ENCODE measurements at places on chromosomes 12 and 14.

DNA sequence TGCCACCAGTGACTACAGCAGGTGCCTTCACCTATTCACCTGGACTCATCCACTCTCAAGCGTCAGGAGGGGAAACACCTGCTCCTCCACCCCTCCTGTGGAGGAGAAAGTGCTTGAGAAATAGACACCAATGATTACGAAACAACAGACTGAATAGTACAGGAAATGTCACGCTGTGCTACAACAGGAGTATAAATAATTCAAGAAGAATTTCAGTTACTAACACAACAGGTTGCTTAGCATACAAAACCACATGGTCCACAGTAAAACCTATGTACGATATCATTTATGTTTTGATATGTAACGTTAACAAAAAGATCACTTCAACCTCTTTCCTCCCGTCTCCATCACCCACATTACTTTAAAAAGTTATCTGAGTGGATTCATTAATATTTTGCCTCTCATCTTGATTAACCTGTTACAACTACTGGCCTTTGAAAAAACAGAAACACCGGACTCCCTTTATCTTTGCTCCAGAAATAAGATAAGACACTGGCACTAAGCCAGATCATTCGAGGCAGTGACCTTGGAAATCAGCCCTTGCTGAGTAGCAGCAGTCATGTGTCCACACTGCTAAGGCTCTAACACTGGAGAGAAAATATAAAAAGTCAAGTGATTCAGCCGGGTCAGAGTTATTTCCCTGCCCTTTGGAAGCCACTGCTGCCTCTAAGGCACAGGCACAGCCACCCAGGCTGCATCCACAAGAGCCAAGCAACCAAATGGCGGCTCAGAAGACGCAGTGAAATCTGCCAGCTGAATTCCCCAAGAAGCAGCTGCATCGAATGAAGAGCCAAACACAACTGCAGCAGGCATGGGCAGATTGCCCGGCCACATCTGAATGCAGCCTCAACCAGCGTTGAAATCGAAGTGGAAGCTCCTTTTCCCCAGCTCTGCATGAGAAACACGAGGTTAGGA lies 40.9 kb downstream of the NT5DC3 start:
- no peak for DNase-seq

- DNase-seq, result no peak
Measured at GRCh38 chr12:24742378-24742777, 206.5 kb downstream of the BCAT1 start.

DNA sequence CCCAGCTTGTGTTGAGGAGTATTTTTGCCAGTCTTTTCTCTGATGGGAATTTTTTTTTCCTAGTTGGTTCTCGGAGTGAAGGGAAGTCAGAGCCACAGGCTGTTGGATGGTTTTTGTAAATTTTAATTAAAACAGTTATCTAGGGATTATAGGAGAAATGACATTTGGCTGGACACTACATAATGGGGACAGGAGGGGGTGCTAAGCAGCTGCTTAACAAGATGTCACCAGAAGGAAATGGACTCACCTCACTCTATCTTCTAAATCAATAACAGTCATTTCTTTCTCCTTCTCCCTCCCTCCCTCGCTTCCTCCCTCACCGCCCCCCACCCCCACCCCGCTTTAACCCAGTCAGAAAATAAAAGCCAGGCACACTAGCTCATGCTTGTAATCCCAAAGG lies 93.4 kb upstream of the TMEM233 start:
- no peak for DNase-seq

GRCh38 chr12:28063355-28063880 lies 90.9 kb upstream of the PTHLH start:
- DNase-seq, result no peak

DNA sequence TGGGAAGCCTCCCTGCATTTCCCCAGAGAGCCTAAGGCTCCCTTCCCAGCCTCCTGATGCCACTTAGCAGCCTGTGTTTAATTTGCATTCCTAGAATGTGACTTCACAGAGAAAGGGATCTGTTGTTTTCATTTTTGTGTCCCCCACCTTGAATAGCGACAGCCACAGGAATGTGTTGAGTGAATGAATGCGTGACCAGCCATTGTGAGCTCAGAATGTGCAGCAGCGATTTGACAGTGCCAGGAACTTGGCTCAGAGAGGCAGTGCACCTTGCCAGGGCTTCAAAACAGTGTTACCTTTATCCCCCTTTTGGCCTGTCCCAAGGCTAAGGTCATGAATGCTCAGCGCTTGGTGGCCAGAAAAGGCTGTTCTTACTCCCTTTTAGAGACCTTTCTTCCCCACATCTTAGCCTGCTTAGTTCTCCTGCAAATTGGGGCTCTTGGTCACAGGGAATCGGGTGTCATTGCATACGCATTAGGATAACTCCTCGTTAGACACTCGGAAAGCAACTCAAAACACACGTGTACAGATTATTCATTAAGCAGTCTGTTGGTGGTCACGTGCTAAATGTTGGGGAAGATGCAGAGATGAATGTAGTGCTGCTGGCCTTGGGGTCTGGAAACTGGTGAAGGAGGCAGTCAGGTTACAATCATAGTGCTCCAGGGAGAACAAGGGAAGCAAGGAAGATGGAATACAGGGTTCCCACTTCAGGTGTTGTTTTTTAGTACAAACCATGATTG lies 9.8 kb downstream of the NTF3 start:
- DNase-seq, result no peak

DNA sequence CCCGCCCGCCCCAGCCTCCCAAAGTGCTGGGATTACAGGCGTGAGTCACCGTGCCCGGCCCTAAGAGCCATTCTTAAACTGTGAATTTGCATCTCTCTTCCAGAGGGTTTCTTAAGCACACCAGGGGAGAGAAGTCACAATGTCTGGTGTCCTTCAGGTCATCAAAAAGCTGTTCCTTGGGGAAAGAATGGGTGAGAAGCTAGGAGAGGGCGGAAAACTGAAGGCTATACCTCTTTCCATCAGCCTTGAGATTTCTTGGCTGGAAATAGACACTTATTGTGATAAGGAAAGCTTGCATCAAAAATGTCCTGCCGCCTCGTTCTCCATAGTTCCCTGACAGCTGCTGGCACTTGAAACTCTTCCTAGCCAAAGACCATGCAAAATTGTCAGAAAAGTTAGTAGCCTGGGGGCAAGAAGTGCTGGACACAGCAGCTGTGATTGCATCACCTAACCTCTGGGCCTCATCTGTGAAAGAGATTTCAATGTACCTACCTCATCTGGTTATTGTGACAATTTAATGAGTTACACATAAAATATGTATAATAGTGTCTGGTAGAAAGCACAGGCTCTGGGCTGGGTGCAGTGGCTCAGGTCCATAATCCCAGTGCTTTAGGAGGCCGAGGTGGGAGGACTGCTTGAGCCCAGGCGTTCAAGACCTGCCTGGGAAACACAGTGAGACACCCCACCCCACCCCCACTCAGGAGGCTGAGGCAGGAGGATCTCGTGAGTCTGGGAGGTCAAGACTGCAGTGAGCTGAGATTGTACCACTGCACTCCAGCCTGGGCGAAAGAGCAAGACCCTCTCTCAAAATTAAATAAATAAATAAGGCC lies 9.7 kb upstream of the UBC start:
- DNase-seq, result no peak

DNA sequence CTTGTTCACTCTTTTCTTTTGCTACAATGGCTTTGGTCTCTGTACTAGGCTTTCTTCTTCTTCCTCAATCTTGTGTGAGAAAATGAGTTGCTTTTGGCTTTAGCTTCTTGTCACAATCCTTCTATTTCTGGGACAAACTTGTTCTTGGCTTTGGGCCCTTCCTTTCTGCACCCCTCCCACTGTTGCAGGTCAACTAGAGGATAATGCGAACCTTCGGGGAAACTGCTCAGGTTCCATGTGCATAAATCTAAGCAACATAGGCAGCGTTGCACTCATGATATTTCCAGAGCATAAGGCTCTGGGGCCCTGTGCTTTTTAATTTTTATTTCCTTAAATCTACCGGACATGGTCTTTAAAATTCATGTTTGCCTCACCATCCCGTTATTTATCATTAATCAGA lies 89.8 kb upstream of the LRIG3 start:
- no peak for DNase-seq

DNA sequence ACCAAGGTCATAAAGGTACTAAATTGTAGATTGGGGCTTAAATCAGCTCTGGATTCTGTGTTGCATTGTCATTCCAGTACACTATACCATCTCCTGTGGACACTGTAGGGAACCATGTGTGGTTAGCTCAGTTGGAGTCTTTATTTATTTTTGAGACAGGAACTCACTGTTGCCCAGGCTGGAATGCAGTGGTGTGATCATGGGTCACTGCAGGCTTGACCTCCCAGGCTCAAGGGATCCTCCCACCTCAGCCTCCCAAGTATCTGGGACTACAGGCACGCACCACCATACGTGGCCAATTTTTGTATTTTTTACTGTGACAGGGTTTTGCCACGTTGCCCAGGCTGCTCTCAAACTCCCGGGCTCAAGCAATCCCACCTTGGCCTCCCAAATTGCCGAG lies 6.7 kb downstream of the PAPOLA start:
- DNase-seq, result no peak

GRCh38 chr12:48768147-48768546 lies 20.7 kb downstream of the ADCY6 start:
- no peak for DNase-seq

DNA sequence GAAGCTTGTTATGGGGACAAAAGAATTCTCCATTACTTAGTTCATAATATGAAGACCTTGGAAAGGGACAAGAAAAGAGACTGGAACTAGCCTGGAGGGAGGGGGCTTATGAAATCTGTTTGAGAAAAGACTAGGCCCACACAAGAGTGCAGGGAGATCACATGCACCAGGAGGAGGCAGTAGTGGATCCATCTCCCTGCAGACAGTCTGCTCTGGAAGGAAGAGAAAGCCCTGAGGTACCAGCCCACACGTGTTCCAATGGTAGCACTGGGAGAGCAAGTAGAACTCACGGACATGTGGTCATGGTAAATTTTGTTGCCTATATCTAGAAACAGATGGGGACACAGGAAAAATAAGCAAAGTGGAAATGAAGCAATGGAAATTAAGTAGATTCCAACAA lies 445.4 kb downstream of the SOX5 start:
- DNase-seq, result no peak

DNA sequence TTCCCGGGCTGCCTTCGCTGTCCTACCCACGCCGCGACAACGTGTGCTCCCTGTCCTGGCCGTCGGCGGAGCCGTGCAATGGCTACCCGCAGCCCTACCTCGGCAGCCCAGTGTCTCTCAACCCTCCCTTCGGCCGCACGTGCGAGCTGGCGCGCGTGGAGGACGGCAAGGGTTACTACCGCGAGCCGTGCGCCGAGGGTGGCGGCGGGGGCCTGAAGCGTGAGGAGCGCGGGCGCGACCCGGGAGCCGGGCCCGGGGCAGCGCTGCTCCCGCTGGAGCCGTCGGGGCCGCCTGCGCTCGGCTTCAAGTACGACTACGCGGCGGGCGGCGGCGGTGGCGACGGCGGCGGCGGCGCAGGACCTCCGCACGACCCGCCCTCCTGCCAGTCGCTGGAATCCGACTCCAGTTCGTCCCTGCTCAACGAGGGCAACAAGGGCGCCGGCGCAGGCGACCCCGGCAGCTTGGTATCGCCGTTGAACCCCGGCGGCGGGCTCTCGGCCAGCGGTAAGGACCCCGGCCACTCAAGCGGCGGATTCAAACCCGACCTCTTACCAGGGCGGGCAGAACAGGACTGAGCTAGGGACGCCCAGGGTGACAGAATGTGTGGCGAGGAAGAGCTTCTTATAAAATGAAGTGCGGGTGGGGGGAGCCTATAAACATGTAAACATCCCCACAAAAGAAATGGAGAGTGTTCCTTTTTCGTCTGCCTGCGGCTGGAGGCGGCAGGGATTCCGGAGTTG lies 503 bp downstream of the HOXC12 start:
- DNase-seq, result no peak

GRCh38 chr12:109191621-109192250 lies 75.3 kb downstream of the ACACB start:
- DNase-seq, result no peak

Measured in GOT3 (cell line).